ENCODE measurements at places on chromosomes 7 and 10.

DNA sequence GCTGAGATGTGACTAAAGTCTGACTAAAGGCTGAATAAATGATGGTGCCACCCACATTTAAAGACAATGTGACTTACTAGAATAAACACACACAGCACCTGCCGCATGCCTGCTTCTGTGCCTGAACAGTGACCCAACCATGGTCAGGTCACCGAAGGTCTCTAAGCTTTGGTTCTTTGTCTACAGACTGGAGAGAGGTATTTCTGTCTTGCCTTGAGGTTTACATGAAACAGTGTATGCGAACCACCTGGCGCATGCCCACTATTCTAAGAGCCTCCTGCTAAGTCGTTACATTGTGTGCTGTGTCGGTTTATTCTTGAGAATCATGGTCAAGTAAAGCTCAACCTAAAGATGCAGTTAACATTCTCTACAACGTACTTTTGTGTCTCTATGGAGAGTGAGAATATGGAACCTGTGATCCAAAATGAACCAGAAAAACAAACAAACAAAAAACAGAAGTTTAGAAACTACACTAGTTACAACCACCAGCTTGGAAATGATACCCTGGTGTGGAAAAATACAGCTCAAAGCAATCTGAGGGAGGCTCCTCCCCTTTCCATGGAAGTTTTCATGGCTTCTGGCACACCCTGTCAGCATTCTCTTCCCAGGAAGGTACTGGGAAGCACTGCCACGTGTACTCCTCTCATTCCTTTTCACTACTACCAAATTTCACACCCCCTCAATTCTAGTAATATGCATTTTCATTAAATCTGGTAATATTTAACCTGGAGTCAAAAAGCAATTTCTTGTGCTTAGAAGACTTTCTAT lies 40.0 kb downstream of the VOPP1 start:
- DNase-seq, result no peak

- no peak for DNase-seq
These were observed 17.8 kb upstream of the C1GALT1 start for GRCh38 chr7:7164591-7164990.

DNA sequence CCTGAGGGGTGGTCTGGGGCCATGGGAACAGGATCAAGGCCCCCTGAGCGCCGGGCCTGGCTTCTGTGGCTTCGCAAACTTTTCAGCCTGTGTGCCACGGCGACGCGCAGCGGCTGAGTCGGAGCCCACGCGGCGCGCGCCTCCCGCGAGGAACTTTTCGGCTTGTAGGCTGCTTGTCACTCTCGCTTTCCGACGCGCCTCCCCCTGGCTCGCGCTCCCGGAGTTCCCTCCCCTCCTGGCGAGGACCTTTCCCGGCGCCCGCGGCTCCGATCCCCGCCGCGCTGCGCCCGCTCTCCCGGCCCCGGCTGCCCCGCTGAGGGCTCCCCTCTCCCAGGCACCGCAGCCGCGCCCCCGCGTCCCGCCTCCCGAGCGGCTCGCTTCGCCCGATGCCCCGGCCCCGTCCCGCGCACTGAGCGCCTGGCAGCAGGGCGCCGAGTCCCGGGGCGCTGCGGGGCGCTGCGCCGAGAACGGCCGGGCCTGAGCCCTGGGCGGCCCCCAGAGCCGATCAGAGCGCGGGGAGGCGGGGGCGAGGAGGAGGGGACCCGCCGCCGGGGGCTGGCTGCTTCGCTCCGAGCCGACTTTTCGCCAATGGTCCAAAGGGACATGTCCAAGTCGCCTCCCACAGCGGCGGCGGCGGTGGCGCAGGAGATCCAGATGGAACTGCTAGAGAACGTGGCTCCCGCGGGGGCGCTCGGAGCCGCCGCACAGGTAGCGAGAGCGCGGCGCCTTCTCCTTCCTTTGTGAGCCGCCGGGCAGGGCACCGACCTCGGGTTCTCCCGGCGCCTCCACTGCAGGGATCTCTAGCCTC lies at the start of gene CACNB2:
CACNB2 (plus strand) TSS at position 276 of the 808 bp plus-strand sequence.
- no peak for DNase-seq

GRCh38 chr7:44247868-44248651 lies 47.3 kb downstream of the YKT6 start:
- no peak for DNase-seq
